ENCODE measurements at places on chromosomes 11 and 22.

GRCh38 chr22:22546490-22546889 lies 12.6 kb downstream of the PRAME start:
- no peak for DNase-seq

GRCh38 chr11:101128571-101129202 lies 926 bp downstream of the PGR start:
- DNase-seq = no peak

DNA sequence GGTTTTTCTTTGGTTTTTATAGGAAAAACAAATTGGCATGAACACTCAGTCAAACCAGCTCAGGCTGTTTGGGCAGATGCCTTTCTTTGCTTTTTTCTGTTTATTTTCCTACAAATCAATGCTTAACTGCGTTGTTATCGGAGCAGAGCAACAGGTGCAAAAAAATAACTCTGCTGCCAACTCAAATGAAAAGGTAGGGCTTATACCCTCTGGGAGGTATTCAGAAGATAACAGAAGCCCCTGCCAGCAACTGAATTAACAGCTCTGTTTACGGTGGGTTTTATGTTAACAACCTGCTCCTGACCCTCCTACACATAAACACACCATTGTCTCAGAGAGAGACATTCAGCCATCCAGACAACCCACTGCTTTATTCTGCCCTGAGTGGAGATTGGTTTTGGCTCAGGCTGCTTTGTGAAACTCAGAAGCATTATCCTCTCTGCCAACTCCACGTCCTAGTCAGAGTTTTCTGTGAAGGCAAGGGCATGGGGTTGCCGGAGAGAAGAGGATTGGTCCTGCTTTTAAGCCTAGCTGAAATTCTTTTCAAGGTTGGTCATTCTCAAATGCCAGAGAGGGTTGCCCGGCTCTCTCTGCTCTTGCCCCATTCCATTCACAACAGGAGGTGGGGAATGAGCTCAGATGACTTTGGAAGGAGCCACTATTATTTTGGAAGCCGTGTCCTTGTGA lies 11.4 kb downstream of the EHF start:
- no peak for DNase-seq

GRCh38 chr11:11808992-11809615 lies 32.7 kb upstream of the USP47 start:
- no peak for DNase-seq

DNA sequence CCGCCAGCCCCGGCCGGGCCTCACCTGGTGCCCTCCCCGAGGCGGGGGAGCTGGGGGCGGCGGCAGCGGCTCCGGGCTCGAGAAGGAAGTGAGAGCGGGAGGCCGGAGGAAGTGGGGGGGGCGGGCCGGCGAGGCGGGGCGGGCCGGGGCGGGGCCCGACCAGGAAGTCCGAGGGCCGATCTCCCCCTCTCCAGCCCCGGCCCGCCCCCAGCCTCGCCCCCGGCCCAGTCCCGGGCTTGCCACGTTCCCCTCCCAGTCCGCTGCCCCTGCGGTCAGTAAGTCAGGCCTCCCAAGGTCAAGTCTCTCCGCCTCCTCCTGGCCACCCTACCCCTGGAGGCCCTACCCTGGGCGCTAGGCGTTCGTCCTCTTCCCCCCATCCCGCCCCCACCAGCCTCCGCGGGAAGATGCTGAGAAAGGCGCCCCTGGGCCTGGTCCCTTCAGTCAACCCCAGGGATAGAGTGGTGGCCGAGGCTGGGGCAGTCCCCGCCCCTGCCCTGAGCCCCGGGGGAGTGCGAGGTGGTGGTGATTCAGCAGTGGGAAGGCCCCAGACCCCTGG lies at the start of gene RHOG:
TSS of gene RHOG (minus strand) at position 90 of the 556 bp plus-strand sequence. CDS start 12,821 bp downstream, outside the sequence.
- DNase-seq = peak; percentile 82

- peak; percentile 30 for DNase-seq
These were observed 18.2 kb downstream of the DAGLA start for GRCh38 chr11:61698173-61698948.
